ENCODE measurements at places on chromosomes 4 and X.

DNA sequence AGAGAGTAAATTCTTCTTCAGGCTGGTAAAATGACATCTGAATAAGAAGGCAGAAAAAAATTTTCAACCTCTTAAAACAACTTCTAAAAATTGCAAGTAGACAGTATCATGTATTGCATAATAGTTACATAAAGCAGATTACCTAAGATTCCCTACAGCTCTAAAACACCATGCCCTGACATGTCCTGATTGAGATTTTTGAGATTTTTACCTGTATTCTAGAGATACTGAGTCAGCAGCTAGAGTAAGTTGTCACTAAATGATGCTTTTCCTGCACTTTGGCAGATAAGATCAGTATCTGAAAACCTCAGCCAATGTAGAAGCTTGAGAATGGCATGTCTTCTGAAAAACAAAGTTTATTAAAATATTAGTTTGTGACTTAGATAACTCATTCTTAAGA is 713.6 kb downstream of the CCSER1 start:
- DNase-seq: no peak

DNA sequence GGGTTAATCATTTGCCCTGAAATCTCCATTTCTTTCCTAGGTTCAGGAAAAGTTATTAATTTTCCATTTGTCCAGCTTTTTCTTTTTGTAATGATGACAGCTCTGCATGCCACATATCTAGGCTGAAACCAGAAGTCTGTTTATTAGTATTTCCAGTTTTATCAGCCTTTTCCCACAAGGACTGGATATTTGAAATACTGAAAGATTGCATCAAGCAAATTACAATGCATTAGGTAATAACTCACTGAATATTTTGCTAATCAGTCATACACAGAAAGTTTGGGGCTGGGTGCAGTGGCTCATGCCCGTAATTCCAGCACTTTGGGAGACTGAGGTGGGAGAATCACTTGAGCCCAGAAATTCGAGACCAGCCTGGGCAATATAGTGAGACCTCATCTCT is 21.5 kb downstream of the SLC9A7 start:
- no peak for DNase-seq

DNA sequence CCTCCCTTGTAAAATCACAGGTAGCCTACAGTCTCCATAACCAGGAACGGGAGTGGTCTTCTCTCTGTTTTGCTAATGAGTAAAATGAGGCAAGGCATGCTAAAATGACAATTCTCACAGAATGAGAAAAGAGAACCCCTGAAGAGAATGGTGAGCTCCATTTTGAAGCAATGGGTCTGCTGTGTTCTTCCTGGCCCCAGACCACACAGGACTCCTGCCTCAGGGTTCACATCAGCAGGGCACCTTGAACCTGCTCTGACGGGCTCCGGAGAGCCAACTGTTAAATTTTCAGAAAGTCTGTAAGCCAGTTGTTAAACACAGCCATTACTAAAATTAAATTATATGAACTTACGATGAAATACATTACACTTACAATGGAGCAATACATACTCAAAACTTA is 32.1 kb upstream of the RBM47 start:
- no peak for DNase-seq

DNA sequence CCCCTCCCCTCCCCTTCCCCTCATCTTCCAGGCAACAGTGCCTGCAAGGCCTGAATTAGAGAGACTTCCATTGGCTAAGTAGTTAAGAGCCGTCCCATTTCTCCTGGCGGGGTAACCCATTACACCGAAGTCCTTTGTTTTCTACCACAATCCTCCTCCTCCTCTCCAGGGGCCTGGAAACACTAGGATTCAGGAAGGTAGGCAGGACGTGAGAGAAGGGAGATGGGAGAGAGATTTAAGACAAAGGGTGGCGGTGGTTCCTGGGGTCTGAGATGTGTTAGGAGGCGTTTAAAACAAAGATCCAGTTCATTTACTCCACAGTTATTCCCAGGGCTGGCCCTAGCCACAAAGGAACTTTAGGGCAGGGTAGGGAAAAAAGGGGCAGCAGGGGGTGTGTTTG is 28.0 kb downstream of the NYX start:
- no peak for DNase-seq

GRCh38 chr4:32645653-32646052 is 1925.5 kb downstream of the PCDH7 start:
- no peak for DNase-seq

DNA sequence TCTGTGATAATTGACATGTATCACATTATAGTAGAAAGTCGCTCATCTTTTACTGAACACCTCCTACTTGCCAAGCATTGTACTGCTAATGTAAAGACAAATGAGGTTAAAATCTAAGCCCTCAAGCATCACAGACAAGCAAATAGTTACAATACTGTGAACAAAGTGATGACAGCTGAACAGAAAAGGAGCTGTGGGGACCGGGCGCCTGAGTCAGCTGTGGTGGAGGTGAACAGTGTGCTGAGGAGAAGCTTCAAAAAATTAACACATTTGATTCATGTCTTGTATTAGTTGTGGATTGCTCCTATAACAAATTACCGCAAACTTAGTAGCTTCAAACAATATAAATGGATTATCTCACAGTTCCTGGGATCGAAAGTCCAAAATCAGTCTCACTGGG is 124.3 kb downstream of the MAPK10 start:
- no peak for DNase-seq

DNA sequence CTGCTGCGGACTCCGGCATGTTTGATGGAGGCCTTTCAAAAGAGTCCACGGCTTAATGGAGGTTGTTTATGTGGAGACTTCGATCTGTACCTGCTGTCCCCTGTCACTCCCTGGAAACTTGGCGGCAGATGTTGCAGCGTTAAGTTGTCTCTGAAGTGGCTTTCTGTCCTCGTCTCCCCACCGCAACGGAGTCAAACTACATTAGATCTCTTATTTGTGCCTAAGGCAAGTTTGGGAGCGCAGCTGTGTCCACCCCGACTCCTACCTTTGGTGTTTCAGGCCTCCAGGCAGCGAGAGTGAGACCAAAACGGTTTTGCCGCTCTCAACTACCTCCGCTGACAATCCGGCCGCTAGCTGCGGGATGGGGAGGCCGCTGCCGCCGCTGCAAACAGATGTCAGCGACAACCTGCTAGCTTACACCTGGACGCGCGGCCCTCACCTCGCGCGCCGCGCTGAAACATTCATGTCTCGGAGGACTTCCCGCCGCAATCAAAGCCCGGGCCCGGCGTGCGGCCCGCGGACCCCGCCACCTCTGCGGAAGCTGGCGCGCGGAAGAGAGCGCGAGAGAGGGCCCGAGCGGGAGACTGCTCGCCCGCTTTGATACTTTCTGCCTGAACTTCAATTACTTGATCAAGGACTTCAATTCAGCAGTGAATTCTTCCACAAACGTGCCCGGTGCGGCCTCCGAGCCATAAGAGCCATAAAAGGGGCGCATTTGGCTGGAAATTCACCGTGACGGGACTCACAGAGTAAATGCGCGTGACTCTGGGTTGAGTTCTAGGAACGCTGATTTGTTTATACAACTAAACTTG is 108.4 kb downstream of the ANTXR2 start:
- no peak for DNase-seq

- DNase-seq: no peak
These were observed 448 bp upstream of the SCFD2 start for GRCh38 chr4:53366301-53366716.

DNA sequence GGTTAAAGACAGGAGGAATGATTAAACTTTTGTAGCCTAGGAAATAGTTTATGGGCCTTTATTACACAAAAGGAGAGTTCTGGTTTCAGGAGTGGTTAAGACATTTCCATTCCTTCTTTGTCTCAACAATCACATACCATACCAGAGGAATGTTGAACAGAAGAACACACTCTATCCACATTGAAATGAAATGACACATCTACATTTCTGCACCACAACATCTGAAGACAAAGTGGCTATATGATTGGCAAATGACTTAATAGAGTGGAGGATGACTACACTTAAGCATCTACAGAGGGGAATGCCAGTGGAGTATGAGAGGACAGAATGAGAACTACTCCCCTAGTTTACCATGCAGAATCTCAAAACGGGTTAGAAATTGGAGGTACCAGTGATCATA is 8.0 kb downstream of the CYP2U1 start:
- no peak for DNase-seq

DNA sequence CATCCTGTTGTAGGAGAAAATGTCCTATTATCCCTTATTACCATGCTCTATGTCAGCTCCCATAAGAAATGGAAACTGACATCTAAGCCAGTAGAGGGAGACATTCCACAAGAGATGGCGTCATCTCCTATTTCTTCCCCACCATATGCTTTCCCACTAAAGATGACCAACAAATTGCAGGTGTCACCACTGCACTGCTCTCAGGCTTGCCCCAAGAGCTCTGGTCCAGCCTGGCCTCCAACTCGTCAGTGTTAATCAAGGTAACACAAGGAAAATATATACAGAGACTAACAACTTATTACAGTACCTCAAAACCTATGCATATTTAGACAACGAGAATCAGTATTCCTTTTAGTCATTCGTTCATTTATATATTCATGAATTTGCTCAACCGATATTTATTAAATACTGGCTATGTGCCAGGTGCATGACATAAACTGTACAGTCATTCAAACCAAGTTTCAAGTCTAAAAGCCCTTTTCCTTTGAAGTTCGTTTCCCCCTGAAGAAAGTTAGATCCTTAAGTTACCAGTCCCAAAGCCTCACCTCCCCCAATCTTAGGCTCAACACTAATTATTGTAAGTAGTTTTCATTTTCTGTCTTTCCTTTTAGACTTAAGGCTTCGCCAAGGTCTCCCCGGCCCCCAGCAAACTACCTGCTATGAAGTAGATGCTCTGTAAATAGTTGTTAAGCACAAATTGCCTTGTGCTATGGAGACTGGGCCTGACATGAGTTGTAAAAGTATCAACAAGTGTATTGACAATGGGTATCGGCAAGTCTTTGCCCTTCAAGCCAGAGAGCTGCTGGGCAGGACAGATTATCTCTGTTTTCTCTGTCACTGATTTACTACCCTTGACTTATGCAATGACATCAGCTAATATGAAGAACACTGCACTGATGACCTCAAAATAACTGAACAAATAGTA is 3.1 kb upstream of the FGB start:
- no peak for DNase-seq
